ENCODE measurements at places on chromosomes 6 and 20.

GRCh38 chr6:138443979-138444378, 40.0 kb downstream of the HEBP2 start:
- no peak for DNase-seq

- no peak for DNase-seq
Measured at GRCh38 chr6:121442576-121442975, 7.1 kb downstream of the GJA1 start.

GRCh38 chr20:62792182-62792939, 3.9 kb upstream of the MRGBP start:
- no peak for DNase-seq

DNA sequence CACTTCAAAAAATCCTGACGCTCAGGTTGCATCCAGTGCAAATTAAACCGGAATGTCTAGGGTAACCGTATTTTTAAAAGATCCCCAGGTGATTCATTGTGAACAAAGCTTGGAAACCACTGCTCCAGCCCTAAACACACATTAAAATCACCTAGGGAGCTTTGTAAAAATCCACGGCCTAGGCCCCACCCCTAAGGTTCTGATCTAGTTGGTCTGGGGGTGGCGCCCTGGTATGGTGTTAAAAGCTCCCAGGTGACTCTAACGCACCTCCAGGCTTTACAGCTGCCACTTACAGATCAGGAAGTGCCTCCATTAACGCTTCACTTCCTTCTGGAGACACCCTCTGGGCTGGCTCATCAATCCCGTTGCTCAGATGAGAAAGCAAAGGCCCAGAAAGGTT, 92.2 kb downstream of the GRM4 start:
- no peak for DNase-seq

GRCh38 chr6:145865595-145865994, 51.0 kb upstream of the FBXO30 start:
- no peak for DNase-seq

DNA sequence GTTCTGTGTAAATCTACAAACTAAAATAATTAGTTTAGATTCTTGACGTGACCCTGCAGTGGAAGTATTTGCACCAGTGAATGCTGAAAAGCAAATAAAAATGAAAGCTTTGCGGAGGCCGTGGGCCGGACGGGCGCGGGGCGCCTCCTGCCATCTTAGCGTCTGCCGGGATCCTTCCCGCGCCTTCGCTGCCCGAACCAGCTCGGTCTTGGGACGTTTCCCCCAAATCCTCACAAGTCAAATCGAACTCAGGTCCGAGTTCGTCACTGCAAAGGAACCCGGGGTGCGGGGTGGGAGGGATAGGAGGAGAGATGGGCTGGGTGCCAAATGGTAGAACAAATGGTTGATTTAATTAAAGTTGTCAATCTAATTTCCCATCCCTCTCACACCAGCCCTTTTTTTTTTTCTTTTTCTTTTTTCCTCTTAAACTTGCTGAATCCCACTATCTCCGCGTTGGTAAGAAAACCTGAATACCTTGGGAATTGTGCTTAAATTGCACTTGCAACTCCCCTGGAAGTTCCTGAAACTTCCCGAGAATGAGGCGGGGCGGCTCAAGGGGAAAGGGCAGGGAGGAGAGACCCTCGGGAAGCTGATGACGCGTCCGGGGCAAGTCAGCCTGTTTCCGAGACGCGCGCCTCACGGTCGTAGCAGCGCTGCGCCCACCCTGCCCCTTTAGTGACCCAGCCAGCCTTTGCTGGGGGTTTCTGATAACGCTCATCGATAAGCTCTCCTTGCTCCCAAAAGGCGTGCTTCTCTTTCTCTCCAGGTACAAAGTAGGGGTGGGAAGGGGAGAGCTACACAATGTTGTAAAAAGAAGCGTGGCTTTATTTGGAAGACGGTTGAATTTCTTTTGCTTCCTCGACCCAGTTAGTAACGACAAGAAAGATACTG, 1.8 kb downstream of the GJA1 start:
- no peak for DNase-seq

GRCh38 chr20:57540890-57541580, 16.1 kb upstream of the CTCFL start:
- DNase-seq: no peak

- DNase-seq: no peak
Measured at GRCh38 chr6:137222381-137222780, 3.2 kb upstream of the IFNGR1 start.

DNA sequence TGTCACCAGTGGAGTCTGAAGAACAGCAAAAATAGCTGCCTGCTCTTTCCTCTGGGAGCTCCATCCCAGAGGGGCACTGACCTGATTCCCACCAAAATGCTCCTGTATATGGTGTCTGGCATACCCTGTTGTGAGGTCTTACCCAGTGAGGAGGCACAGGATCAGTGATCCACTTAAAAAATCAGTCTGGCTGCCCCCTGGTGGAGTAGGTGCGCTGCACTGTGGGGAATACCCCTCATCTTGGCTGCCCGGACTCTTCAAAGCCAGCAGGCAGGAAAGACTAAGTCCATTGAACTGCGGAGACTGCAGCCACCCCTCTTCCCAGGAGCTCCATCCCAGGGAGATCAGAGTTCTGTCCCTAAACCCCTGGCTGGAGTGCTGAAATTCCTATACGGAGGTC, 230.9 kb upstream of the HTR1E start:
- no peak for DNase-seq

DNA sequence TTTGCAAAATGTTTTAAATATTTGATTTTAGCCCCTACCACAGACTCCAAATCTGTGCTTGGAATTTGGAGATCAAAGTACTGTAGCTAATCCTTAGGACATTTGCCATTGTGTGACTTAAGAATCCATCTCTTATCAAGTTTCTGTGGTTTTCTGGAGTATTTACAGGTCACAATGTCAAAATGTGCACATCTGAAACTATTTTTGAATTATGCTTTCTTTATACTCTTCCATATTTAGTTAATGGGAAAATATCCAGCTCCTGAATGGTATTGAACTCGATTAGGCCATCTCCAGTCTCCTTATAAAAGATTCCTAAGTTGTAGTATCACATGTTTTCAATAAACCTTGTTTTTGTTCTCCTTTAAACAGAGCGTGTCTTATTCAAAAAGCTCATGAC, 162.5 kb downstream of the KHDC1L start:
- no peak for DNase-seq

DNA sequence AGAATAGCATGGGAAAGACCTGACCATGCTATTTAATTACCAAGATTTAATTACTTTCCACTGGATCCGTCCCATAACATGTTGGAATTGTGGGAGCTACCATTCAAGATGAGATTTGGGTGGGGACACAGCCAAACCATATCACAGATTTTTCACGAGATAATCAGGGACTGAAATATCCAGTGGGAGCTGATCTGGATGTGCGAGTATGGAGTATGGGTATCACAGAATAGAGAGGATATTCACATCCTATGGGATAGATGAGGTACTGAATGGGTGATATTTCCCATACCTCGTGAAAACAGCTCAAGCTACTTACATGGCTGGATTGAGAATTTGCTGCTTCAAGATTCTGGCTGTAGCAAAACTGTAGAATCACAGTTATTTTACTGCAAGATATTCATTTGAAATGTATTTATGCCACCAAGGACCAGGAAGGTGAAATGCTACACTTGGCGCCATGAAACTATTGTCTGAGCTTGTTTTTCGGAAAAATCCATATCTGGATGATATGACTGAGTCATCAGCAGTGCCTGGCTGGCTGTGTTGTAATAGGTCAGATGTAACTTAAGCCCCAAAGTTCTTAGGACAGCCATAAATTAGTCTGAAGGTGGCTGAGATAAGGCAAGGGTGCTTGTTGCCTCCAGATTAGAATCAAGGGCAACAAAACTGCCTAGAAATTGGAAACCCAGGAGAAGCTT, 29.8 kb downstream of the KCNS1 start:
- no peak for DNase-seq

DNA sequence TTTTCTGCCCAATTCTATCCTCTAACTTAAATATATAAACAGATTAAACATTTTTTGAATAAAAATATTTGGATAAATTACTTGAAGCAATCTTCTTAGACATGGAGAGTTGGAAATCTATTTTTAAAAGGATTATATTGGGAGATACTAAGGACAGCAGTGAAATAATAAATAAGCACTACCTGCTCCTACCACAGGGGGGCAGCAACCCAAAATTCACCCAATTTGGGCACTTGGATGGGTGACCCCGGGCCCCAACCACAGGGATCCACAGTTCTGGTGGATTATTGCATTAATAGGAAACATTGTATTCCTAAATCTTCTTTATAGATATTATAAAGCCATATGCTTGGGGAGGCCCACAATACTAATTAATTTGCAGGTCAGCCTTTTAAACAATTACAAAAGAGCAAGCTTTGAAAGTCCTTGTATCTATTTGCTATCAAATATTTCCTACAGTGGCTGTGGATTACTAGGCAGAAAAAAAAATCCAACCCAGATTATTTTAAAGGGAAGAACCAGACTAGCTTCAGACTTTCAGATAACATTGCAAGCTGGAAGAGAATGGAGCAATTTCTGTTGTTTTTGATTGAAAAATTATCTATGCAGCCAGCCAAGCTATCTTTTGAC, 66.4 kb upstream of the PDE10A start:
- DNase-seq: no peak
